ENCODE measurements at places on chromosomes 3 and 15. TPM values are rescaled to one million over a fixed set of nuclear protein-coding genes. Genes with fewer than 3 reads are reported as not detected.

The RASGRF1 gene
- 0.10 TPM for polyA plus RNA-seq

The SERPINI1 gene
- polyA plus RNA-seq, result 1.9 TPM

The LRRIQ4 gene
- polyA plus RNA-seq, result not detected

The NOX5 gene
- 0.05 TPM for polyA plus RNA-seq

The ERICH6 gene
- 0.08 TPM for polyA plus RNA-seq

The DIPK2A gene
- 0.03 TPM for polyA plus RNA-seq

The MEX3B gene
- polyA plus RNA-seq, result 6.2 TPM

The ARRDC4 gene
- polyA plus RNA-seq, result 3.9 TPM

The SCAMP5 gene
- polyA plus RNA-seq, result 27.9 TPM

The TTLL13 gene
- 0.06 TPM for polyA plus RNA-seq

The PAQR5 gene
- polyA plus RNA-seq, result 4.3 TPM

The CYP8B1 gene
- polyA plus RNA-seq, result not detected

The C3orf52 gene
- polyA plus RNA-seq, result 5.4 TPM

The NCBP2 gene
- polyA plus RNA-seq, result 128 TPM

The DAPK2 gene
- polyA plus RNA-seq, result 1.4 TPM

The SLC28A2 gene
- polyA plus RNA-seq, result not detected

The SLC22A14 gene
- polyA plus RNA-seq, result 0.16 TPM

The GOLGA8N gene
- polyA plus RNA-seq, result 1.2 TPM

The CIP2A gene
- 6.9 TPM for polyA plus RNA-seq

The RAD51 gene
- polyA plus RNA-seq, result 6.6 TPM

The CALML4 gene
- 3.1 TPM for polyA plus RNA-seq

The CLDN16 gene
- polyA plus RNA-seq, result 0.02 TPM

The ILDR1 gene
- polyA plus RNA-seq, result 0.05 TPM

The KBTBD13 gene
- polyA plus RNA-seq, result not detected

The RLBP1 gene
- not detected for polyA plus RNA-seq

The ITIH1 gene
- not detected for polyA plus RNA-seq

The TTC23 gene
- 0.79 TPM for polyA plus RNA-seq

The PDHB gene
- 87.5 TPM for polyA plus RNA-seq

The AADAC gene
- 3.5 TPM for polyA plus RNA-seq

The CDHR4 gene
- polyA plus RNA-seq, result 0.13 TPM

The HYKK gene
- polyA plus RNA-seq, result 2.8 TPM

The KNL1 gene
- 2.0 TPM for polyA plus RNA-seq

The ITGB5 gene
- polyA plus RNA-seq, result 328 TPM

The PCSK6 gene
- polyA plus RNA-seq, result 0.10 TPM

The ZNF80 gene
- polyA plus RNA-seq, result not detected

The MAP6D1 gene
- 2.6 TPM for polyA plus RNA-seq

The ARMC8 gene
- 39.2 TPM for polyA plus RNA-seq

The GP5 gene
- 0.23 TPM for polyA plus RNA-seq

All from SK-N-SH (cell line).